Stimulated activated CD4-positive, alpha-beta T cell treated with anti-CD3 and anti-CD28 coated beads, Interleukin-1b, Interleukin-23, amount 100 ng/mL, for 48 hours (primary cell): ENCODE measurements at places on chromosomes 16 and 17.

GRCh38 chr17:80890196-80890920 is 101.3 kb upstream of the CHMP6 start:
- no peak for DNase-seq

- DNase-seq: no peak
These were observed 13.8 kb upstream of the SP2 start for GRCh38 chr17:47882247-47882646.

GRCh38 chr17:75641343-75641742 is 8.1 kb downstream of the SMIM5 start:
- no peak for DNase-seq

GRCh38 chr16:391885-392335 is 5.1 kb upstream of the NME4 start:
- peak; percentile 90 for DNase-seq

DNA sequence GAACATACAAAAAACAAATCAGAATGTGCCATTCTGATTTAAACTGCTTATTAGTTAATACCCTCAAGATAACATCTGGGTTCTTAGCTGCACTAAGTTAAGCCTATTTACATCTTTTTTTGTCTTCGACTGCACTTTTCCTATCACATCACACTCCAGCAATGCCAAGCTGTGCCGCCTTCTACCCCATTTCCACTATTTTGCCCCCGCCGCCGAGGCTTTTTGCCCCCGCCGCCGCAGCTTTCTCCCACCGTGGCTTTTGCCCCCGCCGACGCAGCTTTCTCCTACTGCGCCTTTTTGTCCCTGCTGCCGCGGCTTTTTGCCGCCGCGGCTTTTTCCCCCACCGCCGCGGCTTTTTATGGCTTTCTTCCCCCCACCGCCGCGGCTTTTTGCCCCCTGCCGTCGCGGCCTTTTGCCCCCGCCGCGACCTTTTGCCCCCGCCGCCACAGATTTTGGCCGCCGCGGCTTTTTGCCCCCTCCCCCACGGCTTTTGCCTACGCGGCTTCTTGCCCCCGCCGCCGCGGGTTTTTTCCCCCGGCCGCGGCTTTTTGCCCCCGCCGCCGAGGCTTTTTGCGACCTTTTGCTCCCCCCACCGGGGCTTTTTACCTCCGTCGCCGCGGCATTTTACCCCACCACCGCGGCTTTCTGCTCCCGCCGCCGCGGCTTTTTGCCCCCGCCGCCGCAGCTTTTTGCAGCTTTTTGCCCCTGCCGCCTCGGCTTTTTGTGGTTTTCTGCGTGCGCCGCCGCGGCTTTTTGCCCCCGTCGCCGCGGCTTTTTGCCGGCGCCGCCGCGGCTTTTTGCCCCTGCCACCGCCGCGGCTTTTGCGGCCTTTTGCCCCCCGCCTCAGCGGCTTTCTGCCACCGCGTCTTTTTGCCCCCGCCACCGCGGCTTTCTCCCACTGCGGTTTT is 331.4 kb upstream of the WSB1 start:
- DNase-seq: no peak

DNA sequence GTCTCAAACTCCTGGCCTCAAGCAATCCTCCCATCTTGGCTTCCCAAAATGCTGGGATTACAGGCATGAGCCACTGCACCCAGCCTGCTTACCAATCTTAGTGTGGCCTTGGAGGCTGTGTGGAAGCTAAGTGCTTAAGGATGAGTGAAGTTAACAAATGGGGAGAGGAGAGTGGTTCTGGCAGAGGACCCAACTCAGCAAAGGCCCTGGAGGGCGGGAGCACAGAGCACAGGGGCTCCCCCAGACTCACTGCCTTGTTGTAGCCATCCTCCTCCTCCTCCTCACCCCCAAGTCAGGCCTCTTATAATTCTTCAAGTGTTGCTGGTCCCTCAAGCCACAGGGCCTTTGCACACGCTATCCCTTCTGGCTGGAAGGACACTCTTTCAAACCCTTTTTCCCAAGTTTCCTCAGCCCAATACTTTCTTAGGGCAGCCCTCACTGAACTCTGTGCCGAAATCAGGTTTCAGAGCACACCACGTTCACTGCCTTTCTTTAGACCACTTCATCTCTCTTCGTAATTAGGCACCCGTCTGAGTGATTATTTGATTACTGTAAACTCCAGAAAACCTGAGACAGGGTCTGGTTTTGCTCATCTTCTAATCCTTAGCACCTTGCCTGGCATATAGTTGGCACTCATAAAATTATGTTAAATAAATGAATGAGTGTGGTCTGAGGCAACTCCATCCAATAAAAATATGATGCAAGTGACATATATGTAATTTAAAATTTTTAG is 23.4 kb downstream of the NGFR start:
- no peak for DNase-seq

GRCh38 chr16:49203361-49203760 is 78.3 kb downstream of the CBLN1 start:
- DNase-seq: no peak

DNA sequence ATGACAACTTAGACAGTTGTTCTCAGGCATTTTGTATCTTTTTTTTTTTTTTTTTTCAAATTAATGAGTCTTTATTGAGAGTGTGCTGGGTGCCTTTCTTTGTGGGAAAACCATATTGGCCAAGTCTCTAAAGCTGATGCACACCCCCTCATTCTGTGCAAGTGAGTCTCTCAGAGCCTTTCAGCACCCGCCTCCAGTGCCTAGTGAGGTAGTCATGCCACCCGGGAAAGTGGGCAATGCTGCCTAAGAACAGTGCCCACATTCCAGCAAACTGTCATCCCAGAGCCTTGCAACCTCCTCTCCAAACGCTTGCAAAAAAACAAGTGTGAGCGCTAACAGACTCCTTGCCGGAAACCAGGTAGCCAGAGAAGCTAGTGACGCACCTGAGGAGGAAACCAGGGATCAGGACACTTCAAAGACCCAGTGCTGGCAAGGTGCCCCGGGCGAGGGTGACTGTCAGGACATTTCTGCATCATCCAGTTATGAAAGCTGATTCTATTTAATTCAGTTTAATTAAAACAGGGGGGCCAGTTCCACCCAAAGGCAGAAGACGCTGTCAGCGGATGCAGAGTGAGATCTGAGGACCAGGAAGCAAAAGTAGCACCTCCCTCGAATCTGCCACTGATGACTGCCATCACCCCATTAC is 34.9 kb downstream of the SMARCE1 start:
- DNase-seq: peak; percentile 73
